ENCODE measurements at places on chromosomes 6 and 20.

DNA sequence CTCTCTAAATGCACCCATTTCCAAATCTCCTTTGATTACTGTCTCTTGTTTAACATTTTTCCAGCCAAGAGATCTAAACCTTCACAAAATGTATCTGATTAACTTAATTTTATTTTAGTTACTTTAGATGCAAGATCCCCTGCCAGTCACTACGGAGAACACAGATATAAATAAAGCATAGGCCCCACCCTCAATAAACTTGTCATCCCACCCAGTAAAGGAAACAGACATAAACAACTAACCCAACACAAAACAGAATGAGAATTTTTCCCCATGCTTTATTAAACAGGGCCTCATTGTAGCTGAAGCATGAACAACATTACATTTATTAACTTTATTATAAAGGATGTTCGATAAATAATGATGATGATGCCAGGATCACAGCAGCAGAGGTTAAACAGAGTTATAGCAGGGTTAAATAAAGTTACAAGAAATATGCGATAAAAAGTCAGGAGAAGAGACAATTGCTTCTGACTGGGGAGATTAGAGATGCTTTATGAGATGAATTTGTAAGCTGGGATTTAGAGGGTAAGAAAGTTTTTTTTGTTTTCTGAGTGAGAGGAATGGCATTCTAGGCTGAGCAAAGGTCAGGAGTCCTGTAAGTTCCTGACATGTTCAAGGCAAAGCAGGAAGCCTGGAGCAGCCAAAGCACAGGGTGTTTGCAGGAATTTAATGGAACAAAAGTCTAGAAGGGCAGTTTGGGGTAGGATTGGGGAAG is 41.1 kb downstream of the TFAP2A start:
- no peak for DNase-seq

DNA sequence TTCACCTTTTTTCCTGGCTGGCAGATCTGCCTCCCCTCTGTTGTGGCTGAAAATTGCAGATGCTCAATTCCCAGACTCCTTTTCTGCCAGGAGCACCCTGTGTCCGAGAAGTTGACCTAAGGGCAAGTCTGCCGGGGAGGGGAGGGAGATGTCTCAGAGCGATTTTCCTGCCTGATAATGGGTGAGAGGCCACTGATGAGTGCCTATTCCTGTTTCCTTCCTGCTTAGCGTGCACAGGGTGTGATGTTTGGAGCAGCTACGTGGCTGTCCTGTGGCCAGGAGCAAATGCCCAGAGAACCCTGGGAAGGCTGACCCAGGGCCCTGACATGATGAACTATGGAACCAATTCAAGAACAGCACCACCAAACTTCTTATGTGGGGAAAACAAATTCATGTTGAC is 22.5 kb downstream of the SOX4 start:
- DNase-seq, result no peak

DNA sequence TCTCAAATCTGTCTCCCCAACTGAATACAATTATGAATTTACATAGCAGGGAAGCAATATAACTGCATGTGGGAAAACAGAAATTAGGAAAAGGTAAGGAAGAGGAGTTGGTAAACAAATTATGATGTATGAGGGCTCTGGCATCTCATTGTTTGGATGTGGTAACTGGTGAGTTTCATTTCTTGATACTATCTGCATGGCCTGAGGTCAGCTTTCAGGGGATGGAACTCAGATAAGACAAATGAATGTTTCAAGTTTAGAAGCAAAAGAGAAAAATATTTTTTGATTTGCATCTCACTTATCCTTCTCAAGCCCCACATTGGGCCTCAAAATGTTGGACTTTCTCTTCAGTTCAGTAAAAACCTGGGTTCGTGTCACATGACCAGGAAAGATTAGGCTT is 302.2 kb upstream of the GJE1 start:
- no peak for DNase-seq

- peak; percentile 56 for DNase-seq
These were observed 8.6 kb downstream of the NKX2-2 start for GRCh38 chr20:21505161-21505809.

- DNase-seq, result no peak
These were observed 16.8 kb downstream of the SOX4 start for GRCh38 chr6:21610341-21610740.

GRCh38 chr6:165660857-165661663 is 2.0 kb downstream of the PDE10A start:
- no peak for DNase-seq

DNA sequence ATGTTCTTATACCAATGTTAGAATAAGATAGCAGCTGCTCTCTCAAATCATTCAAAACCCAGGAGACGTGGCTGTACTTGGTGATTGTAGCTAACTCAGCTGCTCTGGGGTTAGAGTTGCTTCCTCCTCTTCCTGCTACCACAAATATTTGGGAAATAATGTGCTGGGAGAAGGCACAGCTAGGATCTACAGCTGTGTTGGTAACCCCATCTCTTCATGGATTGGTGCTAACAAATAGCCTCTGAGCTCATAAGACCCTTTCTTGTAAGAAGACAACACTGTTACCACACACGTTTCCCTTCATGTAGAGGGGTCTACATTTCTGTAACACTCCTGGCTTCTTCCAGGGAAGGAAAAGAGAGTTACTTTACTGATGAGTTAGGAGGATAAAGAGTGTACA is 911.0 kb upstream of the CITED2 start:
- DNase-seq, result no peak

GRCh38 chr6:43287717-43288679 is 10.1 kb upstream of the SLC22A7 start:
- no peak for DNase-seq
